Activated T-cell treated with anti-CD3 and anti-CD28 coated beads, Interleukin-2, amount 50 U/mL, for 4 hours (primary cell): ENCODE measurements at places on chromosomes 12 and 14. TPM values are rescaled to one million over a fixed set of nuclear protein-coding genes. Genes with fewer than 3 reads are reported as not detected.

DNA sequence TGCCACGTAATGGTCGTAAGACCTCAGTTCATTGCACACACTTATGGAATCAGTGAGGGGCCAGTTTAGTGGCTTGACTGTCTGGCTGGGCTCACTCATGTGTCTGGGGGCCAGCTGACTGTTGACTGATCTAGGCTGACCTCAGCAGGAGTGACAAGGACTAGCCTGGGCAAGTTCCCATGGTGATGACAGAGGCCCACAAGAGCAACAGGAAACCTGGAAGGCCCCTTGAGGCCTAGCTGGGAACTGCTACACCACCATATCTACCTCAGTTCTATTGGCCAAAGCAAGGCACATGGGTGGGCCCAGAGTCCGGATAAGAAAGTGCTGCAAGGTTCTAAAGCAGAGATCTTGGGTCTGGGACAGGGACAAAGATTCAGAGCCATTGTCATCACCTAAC is 21.3 kb upstream of the RFLNA start:
- DNase-seq: no peak

GRCh38 chr12:19248929-19249602 is 119.5 kb downstream of the PLEKHA5 start:
- DNase-seq: no peak

GRCh38 chr12:3091038-3091319 is 13.8 kb downstream of the TSPAN9 start:
- DNase-seq: no peak

DNA sequence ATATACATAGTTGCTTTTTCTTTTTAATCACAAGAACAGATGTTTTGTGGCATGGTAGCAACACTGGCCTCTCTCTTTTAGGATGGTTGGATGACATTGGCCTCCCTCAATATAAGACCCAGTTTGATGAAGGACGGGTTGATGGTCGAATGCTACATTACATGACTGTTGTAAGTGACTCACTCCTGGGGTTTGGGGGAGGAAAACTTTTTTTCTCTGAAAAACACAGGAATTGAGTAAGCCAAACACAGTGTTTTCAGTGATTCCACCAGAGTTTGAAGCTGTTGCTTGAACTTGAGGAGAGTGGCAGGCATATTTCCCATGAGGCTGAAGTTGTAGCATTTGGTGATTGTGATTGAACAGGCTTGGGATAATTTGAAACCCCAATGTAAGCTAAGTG is 13.7 kb upstream of the REP15 start:
- no peak for DNase-seq

DNA sequence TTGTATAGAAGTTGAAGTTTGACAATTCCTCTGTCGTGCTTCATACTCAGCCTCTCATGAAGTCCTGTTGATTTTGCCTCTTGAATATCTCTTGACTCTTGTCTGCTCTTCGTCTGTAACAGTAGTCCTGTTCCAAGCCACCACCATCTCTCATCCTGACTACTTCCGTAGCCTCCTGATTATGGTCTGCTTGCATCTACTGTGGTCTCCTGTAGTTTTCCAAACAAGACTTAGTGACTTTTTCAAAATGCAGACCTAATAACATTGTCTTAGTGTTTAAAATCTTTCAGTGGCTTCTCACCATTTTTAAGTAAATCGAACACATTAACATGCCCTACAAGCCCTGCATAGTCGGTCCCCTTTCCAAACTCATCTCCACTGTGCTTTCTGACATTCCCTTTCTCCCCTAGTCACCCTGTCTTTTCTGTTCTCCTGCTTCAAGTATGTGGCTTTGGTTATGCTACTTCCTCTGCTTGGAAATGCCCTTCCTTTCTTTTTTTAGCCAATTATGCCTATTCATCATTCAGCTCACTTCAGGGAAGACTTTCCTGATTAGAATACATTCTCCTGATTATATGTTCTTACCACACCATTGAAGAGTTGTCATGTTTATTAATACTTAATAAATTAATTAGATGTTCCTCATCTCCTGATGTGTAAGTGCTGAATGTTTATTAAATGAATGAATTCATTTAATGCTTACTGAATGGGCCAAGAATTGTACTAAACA is 2.0 kb downstream of the SCYL2 start:
- DNase-seq: no peak

GRCh38 chr12:30484658-30485057 is 211.0 kb downstream of the IPO8 start:
- no peak for DNase-seq

Gene RASSF9
- not detected for total RNA-seq

Gene ARHGDIB
- 278 TPM for total RNA-seq

GRCh38 chr14:100048786-100049185 is 16.4 kb upstream of the EVL start:
- no peak for DNase-seq

GRCh38 chr14:81162941-81163340 is 57.8 kb downstream of the GTF2A1 start:
- DNase-seq: no peak

Gene OSGEP
- total RNA-seq: 86.5 TPM

Gene FOXA1
- total RNA-seq: 0.34 TPM

GRCh38 chr14:101220921-101221510 is 317.5 kb upstream of the RTL1 start:
- DNase-seq: no peak

- DNase-seq: no peak
Observed at GRCh38 chr14:35215110-35215813, 76.9 kb upstream of the PSMA6 start.

DNA sequence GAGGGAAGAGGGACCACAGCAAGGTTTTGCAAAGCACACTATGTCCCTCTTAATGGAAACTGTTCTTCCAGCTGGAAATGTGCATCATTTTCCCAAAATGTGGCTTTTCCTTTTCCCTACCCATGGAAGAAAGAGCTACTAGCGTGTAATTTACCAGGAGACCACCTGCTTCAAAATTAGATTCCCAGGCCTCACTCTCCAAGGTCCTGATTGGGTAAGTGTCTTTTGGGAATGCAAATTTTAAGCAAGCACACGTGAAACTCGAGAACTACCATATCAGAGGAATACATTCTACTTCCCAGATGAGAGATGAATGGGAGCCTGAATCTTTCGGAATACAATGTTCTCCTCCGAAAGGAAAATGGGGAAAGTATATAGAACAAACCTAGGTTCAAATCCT is 201.6 kb upstream of the NOS1 start:
- DNase-seq: no peak

DNA sequence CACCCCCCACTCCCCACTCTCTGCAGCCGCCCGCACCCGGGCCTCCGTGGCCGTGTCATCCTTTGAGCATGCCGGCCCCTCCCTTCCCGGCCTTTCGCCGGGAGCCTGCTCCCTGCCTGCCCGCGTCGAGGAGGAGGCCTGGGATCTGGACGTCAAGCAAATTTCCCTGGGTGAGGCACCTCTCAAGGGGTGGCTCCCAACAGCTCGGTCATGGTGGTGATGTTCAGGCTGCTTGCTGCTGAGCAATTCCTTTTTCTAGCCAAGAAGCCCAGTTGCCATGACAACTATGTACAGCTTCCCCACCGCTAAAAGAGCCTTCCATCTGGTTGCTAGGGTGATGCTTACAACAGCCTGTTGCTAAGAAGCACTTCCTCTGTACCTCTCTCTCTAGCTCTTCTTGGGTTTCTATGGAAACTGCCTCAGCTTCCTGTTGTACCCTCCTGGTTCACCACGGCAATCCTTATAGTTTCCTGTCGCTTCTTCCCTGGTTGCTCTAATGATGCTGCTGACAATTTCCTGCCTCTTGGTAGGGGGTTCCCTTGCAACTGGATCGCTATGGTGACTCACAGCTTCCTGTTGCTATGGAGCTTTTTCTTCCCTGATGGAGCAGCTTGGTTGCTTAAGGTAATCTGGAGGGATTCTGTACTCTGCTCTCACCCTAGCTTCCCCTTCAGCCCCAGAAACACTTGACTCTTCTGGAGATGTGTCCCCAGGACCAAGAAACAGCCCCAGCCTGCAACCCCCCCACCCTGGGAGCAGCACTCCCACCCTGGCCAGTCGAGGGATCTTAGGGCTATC is 11.0 kb downstream of the ZNF219 start:
- DNase-seq: peak; percentile 14

GRCh38 chr12:88334271-88334670 is 192.2 kb downstream of the TMTC3 start:
- no peak for DNase-seq

GRCh38 chr12:91744597-91744996 is 401.0 kb downstream of the BTG1 start:
- no peak for DNase-seq

Gene BDKRB1
- not detected for total RNA-seq

DNA sequence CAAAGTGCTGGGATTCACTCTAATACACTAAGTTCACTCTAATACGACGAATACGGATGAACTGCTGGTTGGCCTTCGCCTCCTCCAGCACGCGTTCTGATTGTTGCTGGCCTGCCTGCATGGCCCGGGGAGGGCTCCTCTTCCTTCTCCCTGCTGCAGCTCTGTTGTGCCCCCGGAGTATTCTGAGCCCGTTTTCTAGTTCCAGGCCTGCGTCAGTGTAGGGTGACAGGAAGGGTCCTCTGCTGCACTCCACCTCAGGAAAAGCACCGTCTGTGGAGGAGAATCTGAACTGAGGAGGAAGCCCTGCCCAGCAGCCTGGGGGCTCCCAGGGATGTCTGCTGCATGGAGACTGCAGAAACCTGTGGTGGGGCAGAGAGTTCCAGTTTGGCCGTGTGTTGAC is 44.4 kb downstream of the DDX51 start:
- DNase-seq: no peak

Gene ACVRL1
- 0.29 TPM for total RNA-seq

GRCh38 chr12:7096979-7097378 is 4.7 kb upstream of the C1R start:
- no peak for DNase-seq

DNA sequence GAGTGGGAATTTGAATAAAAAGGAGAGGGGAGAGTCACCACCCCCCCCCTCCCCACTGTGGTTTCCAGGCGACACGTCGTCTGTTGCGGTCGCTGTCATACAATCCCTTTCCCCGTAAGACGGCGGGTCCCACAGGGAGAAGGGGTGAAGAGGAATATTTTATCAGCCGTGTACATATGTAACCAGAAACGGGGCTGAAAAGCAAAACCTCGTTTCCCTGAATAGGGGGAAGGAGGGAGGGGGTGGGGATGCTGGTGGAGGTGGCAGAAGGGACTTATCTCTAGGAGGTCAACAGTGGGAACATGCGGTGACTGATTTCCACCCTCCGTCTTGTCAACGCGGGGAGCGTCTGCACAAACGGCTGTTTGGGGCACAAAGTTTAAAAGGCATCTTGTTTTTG is 171.4 kb downstream of the RBM19 start:
- no peak for DNase-seq

Gene CELA1
- not detected for total RNA-seq

Gene SERPINA4
- total RNA-seq: not detected

Gene KCNC2
- not detected for total RNA-seq

Gene GZMB
- 3,056 TPM for total RNA-seq

GRCh38 chr12:16530268-16530850 is 75.6 kb downstream of the LMO3 start:
- no peak for DNase-seq

Gene TPPP2
- not detected for total RNA-seq

Gene TMCC3
- total RNA-seq: 0.11 TPM

- no peak for DNase-seq
Observed at GRCh38 chr12:5428332-5429221, 3.3 kb upstream of the NTF3 start.

Gene NR1H4
- not detected for total RNA-seq

Gene RNU4-1
- total RNA-seq: 980 TPM

DNA sequence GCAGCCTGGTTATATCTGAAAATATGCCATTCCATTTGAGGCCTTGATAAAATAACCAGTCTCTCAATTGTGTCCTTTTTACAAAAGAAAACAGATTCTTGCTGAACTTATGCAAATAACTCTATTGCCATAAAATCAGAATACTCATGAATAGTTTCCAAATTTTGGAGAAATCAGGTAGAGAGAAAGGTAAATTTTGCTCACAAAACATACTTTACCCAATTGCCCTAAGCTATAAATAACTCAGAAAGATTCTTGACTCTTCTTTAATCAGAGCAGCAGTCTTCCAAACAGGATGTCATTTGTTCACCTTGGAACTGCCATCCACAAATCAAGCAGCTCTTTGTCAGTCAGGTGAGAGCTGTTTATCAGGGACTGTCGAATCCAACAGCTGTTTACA is 12.6 kb downstream of the ZNF26 start:
- no peak for DNase-seq

GRCh38 chr14:66944872-66945271 is 244.4 kb upstream of the GARIN2 start:
- no peak for DNase-seq

Gene PTPRQ
- total RNA-seq: not detected

DNA sequence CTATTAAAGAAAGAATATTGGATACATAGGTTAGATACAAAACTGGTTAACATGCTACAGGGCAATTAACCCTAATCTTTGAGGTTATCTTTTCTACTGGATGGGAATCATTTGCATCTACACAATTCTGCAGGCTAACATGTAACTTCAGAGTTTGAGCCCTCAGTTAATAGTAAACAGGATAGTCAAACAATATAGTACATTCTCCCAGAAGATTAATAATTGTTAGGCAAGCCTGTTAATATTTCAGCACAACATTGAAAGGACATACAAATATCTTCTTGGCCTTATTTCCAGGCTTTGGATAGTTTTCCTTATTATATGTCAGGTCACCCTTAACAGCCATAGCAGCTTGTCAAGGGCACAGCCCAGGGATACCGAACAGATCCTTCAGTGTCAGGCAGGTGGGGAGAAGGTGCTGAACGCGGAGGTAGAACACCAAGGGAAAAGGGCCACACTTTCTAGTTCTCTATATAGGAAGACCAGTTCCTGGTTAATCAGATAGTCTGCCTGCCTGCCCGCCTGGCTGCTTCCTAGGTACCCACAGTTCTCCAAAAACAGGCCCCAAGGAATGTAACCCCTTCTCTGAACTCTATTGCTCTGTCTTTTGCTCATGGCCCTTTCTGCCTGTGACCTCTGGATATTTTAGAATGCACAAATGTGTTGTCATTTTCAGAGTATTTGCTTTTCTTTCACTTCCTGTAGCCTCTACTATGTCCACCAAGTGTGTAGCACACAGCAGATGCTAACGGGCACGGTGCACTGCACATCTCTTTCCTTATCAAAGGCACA is 256.0 kb downstream of the PCNX1 start:
- DNase-seq: no peak

Gene GUCY2C
- not detected for total RNA-seq

DNA sequence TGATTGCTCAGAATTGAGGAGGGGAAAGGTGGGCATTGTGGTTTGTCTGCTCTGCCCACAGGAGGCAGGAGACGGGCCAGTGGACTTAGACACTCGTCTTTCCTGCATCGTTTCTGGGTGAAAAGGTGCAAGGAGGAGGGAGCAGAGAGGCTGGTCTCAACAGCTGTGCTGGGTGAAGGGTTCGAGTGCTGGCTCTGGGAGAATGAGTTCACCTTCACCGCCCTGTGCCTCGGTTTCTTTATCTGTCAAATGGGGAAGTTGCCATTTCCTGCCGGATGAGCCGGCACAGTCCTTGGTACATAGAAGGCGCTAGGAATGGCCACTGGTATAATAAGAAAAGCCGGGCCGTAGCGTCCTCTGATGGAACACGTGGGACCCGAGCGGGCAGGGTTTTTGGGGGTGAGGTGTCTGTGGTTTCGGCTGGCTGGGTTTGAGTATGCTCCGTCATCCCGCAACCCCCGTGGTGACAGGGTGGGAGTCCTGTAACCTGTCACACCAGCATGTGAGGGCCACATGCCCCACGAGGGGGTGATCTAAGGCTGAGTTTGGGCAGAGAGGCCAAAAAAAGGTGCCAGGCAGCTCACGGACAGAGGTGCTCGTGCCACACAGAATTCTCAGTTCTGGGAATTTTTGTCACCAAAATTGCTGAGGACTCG is 7.3 kb downstream of the BCL7A start:
- DNase-seq: no peak

- DNase-seq: no peak
Observed at GRCh38 chr14:83170165-83170564, 1636.5 kb upstream of the SEL1L start.

- no peak for DNase-seq
Observed at GRCh38 chr12:110966081-110966760, 45.8 kb upstream of the MYL2 start.
